ENCODE measurements at places on chromosomes 7 and 10. TPM values are rescaled to one million over a fixed set of nuclear protein-coding genes. Genes with fewer than 3 reads are reported as not detected.

CDC14C gene
- not detected for total RNA-seq

PAOX gene
- total RNA-seq: 3.4 TPM

ICA1 gene
- 70.0 TPM for total RNA-seq

PRRT4 gene
- 1.0 TPM for total RNA-seq

AGFG2 gene
- 22.7 TPM for total RNA-seq

SFMBT2 gene
- total RNA-seq: 12.2 TPM

ANK3 gene
- total RNA-seq: 162 TPM

ZFAND2A gene
- 13.2 TPM for total RNA-seq

SPDYE1 gene
- 0.14 TPM for total RNA-seq

ACSM6 gene
- not detected for total RNA-seq

GHRHR gene
- total RNA-seq: not detected

ZNF853 gene
- 15.7 TPM for total RNA-seq

HOXA9 gene
- not detected for total RNA-seq

GATA3 gene
- 0.89 TPM for total RNA-seq

AKR1C8 gene
- 0.63 TPM for total RNA-seq

MARVELD1 gene
- total RNA-seq: 20.8 TPM

MYOZ1 gene
- total RNA-seq: 101 TPM

PHKG1 gene
- total RNA-seq: 23.6 TPM

LIPA gene
- total RNA-seq: 22.7 TPM

PTF1A gene
- not detected for total RNA-seq

PRTFDC1 gene
- total RNA-seq: 11.2 TPM

GRB10 gene
- total RNA-seq: 52.0 TPM

ZNF518A gene
- 13.2 TPM for total RNA-seq

PURB gene
- 14.8 TPM for total RNA-seq

CADPS2 gene
- total RNA-seq: 11.1 TPM

TRIM50 gene
- 0.12 TPM for total RNA-seq

ACSL5 gene
- 8.3 TPM for total RNA-seq

MYL7 gene
- total RNA-seq: 13,263 TPM

GNA12 gene
- 60.8 TPM for total RNA-seq

TCERG1L gene
- not detected for total RNA-seq

SMKR1 gene
- not detected for total RNA-seq

CELF2 gene
- total RNA-seq: 87.0 TPM

AFAP1L2 gene
- 6.1 TPM for total RNA-seq

CTAGE6 gene
- total RNA-seq: not detected

GIMAP1 gene
- total RNA-seq: 4.1 TPM

CARD11 gene
- 0.96 TPM for total RNA-seq

ASB15 gene
- 25.2 TPM for total RNA-seq

TRIP6 gene
- total RNA-seq: 34.1 TPM

WNT8B gene
- total RNA-seq: not detected

All from right cardiac atrium (tissue), 5 donors.